Hair follicle dermal papilla cell (primary cell): ENCODE measurements at places on chromosomes 7 and 10. TPM values are rescaled to one million over a fixed set of nuclear protein-coding genes. Genes with fewer than 3 reads are reported as not detected.

SLC26A3 gene
- not detected in 2 replicates for total RNA-seq

PPP3CB gene
- 32.7 and 37.0 TPM in 2 replicates for total RNA-seq

GSAP gene
- total RNA-seq, result 1.8 and 7.5 TPM in 2 replicates

BICC1 gene
- total RNA-seq, result 143 and 189 TPM in 2 replicates

GPNMB gene
- total RNA-seq, result 284 and 331 TPM in 2 replicates
